Right atrium auricular region (tissue), 2 donors: ENCODE measurements at places on chromosomes 5 and 9. TPM values are rescaled to one million over a fixed set of nuclear protein-coding genes. Genes with fewer than 3 reads are reported as not detected.

GRCh38 chr5:111146053-111146452 is 53.9 kb downstream of the WDR36 start:
- no peak for DNase-seq

DNA sequence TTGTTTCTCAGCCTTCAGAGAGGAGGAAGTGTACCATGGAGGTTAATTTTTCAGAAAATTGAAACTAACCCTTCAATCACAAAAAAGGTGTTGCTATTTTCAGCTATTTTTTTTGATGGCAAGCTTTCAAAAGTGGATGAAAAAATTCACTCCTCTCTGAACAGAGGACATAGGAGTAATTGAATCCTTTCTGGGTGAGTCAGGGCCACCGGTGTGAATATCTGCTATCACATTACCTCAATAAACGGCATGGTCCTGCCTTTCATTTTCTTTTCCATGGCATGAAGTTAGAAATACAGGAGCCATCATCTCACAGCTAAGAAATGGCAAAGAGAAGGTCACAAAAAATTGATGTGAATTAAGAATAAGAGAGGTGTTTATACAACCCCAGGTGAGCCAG is 90.2 kb upstream of the CCDC112 start:
- DNase-seq, result no peak

GRCh38 chr5:142151436-142152383 is 43.1 kb downstream of the NDFIP1 start:
- DNase-seq, result peak; percentile 69

SMIM3 gene
- 24.6 TPM for total RNA-seq

DNA sequence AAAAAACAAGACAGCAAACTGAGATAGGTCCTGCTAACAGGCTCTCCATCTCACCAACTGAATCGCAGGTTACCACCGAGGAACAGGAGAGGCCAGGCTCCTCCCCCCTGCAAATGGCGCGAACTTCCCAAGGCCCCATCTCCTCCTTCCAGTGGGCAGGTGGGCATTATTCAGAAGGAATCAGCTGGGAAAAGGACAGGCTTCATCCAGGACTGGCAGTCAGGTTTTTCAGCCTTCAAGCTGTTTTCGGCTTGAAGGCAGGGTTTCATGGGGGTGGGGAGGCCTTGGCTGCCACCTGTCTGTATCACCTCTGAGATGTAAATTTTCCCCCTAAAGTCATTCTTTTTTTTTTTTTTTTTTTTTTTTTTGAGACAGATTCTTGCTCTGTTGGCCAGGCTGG is 79.4 kb downstream of the SFXN1 start:
- no peak for DNase-seq

GALNT12 gene
- 2.7 TPM for total RNA-seq

DNA sequence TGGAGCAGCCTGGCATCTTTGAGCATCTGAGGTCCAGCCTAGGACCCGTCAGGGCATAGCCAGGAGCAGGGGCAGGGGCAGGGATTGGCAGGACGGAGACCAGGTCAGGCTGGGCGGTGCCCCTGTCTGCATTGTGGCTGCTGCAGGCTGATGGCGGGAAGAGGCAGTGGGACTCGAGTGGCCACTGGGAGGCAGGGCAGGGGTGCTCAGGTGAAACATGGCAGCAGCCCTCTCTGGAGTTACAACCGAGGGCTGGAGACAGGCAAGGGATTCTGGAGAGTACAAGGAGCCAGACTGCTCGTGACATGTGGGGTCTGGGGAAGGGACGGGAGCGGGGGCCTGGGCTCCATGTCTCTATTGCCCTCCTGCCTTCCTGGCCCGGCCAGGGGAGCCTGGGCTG is 97.4 kb upstream of the RAPGEF1 start:
- DNase-seq, result no peak

PFN3 gene
- not detected for total RNA-seq

DNA sequence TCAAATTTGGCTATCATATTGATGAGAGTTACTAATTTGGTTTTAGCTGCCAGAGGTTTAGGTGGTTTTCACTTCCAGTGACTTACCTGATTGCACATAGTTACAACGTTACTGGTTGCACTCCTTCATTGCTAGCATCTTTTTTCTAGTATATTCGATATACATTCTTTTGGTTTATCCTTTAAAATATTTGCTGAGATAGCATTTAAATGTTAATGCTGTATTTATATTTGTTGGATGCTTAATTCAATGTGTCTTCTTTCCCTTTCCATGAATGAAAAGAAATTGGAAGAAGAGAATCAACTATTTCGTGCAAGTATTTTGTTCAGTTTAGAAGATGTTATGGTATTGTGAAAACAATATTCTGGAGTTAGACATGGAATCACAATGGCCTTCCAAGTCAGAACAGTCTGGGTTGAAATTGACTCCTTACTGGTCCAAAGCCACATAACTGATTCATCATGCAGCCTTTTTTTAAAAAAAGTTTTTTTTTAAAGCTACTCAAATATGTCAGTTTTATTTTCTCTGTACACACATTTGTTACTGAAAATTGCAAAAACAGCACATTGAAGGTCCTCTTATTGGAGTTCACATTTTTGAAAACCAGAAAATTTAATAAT is 2.2 kb downstream of the SPIN1 start:
- DNase-seq, result no peak

GRCh38 chr9:115590011-115590410 is 472.1 kb upstream of the TNC start:
- no peak for DNase-seq

FOXD1 gene
- not detected for total RNA-seq

TMEM171 gene
- 0.59 TPM for total RNA-seq
